Left hindlimb (tissue), 1 donor: ENCODE measurements at places on chromosomes 5 and 9.

GRCh38 chr9:134146774-134147493 lies 11.1 kb downstream of the WDR5 start:
- DNase-seq = no peak

- DNase-seq = no peak
These were observed 44.9 kb upstream of the SLC12A2 start for GRCh38 chr5:128038643-128039042.

GRCh38 chr5:36717131-36717695 lies 110.8 kb downstream of the SLC1A3 start:
- no peak for DNase-seq

GRCh38 chr9:93183663-93184431 lies at the start of gene WNK2:
TSS of gene WNK2 (plus strand) at chr9:93184139. CDS start at chr9:93184930, 791 bp downstream.
- no peak for DNase-seq

- no peak for DNase-seq
These were observed 1.4 kb upstream of the NHP2 start for GRCh38 chr5:178155065-178155464.

- DNase-seq = no peak
These were observed 71.9 kb upstream of the RANBP3L start for GRCh38 chr5:36373527-36374086.

GRCh38 chr5:137706841-137707240 lies 29.0 kb downstream of the KLHL3 start:
- no peak for DNase-seq

DNA sequence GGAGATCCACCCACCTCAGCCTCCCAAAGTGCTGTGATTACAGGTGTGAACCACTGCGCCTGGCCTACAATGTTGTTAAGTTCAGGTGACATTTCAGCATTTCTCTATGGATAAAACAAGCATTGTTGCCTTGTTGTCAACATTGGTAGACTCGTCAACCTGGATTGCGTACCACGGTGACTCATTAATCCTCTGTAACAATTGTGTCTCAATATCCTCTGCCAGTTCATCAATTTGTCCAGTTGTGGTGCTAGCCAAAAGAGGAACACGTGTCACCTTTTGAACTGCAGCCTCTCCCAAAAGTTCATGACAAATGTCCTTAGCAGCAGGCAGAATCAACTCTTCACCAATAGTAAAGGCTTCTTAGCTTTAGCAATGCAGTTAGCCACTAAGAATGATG lies 46.3 kb upstream of the LARP1 start:
- DNase-seq = no peak
